Kidney (tissue), 22 donors: ENCODE measurements at places on chromosomes 3 and 15. TPM values are rescaled to one million over a fixed set of nuclear protein-coding genes. Genes with fewer than 3 reads are reported as not detected.

DNA sequence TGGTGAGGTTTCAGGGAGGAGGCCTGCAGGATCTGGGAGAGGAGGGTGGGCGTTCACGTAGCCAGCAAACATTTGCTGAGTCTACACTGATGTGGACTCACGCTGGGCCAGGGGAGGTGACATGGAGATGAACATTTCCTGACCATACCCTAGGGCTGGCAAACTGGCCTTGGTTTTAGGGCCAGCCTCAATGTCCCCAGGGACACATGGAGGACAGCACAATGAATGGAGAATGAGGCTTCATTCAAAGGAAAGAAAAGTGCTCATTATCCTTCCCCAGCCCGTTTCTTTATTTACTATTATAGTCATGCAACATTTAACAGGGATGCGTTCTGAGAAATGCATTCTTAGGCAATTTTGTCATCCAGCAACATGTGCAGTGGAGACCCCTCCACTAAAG is 26.8 kb downstream of the ACAN start:
- DNase-seq: no peak

C3orf49 gene
- total RNA-seq: not detected

IGSF10 gene
- total RNA-seq: 0.63 TPM

- peak; percentile 88 for DNase-seq
Measured at GRCh38 chr3:52055537-52056351, 627 bp downstream of the DUSP7 start.

- DNase-seq: no peak
Measured at GRCh38 chr15:82158811-82159210, 103.7 kb downstream of the EFL1 start.

GRCh38 chr15:44188795-44189194 is 6.3 kb downstream of the FRMD5 start:
- no peak for DNase-seq

AMOTL2 gene
- total RNA-seq: 83.5 TPM

- no peak for DNase-seq
Measured at GRCh38 chr3:29718661-29719065, 437.8 kb downstream of the RBMS3 start.

DNA sequence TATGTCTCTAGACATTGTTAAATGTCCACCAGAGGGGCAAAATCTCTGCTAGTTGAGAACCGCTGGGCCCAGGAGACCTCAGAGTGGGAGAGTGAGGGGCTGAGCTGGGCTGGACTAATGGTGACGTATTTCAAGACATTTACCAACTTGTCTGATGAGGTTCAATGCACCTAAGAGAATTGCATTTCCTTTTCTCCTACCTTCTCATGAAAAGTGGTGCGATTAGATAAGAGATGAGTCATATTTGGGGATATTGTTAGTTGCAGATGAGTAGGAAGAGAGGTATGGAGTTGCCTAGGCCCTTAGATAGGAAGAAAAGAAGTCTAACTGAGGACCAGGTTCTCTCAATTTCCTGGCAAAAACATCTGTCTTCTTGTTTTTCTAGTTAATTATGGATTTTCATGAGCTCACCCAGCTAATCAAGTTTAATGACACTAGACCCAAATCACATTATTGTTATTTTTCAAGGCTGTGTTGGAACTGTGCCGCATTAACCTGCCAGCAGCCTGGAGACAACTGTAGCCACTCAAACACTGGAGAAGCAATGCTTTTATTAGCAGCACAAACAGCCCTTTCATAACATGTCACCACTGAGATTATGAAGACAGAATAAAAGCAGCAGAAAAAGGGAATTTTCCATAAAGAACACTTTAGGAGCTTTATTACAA is 144.2 kb downstream of the PDCD6IP start:
- DNase-seq: no peak

DNA sequence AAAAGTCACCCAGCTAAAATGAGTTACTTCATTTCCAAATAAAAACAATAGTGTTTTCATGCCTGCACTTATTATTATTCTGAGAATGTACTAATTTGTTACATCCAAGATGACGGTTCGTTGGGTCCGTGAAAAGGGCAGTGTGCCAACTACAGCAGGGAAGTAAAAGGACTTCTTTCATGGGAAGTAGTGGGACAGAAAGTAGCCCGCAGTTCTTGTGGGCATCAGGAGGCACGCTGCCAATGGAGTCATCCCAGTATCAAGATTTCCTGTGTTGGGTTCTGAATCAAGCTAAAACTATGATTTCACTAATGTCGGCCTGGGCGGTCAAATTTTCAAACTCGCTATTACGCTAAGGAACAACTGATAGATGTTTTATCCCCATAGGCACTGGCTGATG is 254.5 kb upstream of the SOX2 start:
- no peak for DNase-seq

- DNase-seq: no peak
Measured at GRCh38 chr3:8737301-8737700, 3.7 kb downstream of the CAV3 start.

MUC13 gene
- 1.9 TPM for total RNA-seq

PLXNB1 gene
- 224 TPM for total RNA-seq

DNA sequence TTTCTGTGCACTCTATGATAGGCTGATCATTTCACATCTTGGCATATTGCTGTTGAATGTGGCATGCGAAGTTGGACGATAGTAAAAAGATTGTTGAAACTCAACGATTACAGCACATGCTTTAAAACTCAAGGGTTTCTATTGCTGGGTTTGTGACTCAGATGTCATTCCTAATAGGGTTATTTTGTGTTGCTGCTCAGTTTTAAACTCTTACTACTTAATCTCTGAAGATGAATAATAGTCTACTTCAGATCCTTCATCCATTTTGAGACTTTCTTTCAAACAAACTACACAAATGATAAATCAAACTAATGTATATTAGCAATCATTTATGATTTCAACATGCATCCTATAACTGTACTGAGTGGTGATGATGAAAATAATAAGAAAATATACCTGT is 71.3 kb upstream of the MBNL1 start:
- DNase-seq: no peak

GRCh38 chr15:83278191-83278590 is 6.3 kb downstream of the BNC1 start:
- no peak for DNase-seq

RLBP1 gene
- not detected for total RNA-seq

ANKDD1A gene
- total RNA-seq: 8.0 TPM

DNA sequence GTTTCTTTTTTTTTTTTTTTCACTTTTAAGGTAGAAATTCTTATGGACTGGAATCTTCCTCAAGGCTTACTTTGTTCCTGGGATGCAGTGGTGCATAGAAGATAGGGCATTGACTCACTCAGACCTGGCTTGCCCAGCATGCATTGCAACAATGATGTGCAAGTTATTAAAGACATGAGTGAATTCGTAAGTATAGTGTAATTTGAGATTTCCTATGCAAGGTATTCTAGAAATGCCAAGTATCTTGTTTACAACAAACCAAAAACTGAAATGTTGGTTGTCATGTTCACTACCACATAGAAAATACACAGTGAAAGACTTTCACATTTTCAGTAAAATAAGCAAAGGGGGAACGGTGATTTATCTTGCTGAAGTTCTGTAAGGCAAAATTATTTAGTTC is 56.5 kb upstream of the FNDC3B start:
- DNase-seq: no peak

SOX14 gene
- not detected for total RNA-seq

- no peak for DNase-seq
Measured at GRCh38 chr15:66238318-66238717, 15.2 kb downstream of the MEGF11 start.

DNA sequence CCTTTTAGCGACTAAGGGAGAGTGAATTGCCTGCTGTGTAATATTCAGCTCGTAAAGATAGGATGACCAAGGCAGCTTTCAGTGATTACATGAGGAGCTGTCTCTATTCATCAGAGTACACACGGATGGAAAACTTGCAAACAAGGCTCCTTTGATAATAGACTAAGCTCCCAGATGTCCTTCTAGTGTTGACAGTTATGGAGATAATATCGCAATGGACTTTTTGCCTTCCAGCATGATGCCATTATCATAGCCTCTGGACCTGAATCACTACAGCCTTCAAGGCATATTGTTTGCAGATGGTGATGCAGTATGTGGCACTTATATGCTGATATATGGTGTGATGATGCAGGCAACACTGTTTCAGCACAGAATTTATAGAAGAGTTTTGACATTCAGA is 93.9 kb downstream of the ECT2 start:
- DNase-seq: no peak

PPP2R3A gene
- 71.9 TPM for total RNA-seq

DNA sequence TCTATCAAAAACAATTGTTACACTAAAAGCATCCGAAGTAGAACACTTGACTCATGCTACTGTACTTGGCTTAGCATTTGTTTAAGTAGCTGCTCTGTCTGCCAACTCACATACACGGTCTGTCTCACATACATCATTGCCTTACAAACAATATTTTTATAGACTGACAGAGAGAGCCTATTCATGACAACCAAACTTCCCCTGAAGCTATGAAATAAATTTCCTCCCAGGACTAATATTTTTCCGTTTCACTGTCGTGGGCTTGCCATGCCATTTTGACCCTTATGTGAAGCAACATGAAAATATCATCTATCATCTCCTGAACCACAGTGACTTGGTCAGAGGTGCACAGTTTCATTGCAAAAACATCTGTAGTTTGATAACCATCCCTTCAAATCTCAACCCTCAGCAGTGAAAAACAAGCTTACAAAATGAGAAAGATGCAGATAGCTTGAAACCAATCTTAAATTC is 66.5 kb upstream of the PYGO1 start:
- DNase-seq: no peak

- peak; percentile 4 for DNase-seq
Measured at GRCh38 chr3:123279121-123279520, 77.4 kb downstream of the SEC22A start.

GRCh38 chr3:113276751-113277080 is 65.4 kb downstream of the BOC start:
- no peak for DNase-seq

ZNF660 gene
- total RNA-seq: 5.3 TPM

DNA sequence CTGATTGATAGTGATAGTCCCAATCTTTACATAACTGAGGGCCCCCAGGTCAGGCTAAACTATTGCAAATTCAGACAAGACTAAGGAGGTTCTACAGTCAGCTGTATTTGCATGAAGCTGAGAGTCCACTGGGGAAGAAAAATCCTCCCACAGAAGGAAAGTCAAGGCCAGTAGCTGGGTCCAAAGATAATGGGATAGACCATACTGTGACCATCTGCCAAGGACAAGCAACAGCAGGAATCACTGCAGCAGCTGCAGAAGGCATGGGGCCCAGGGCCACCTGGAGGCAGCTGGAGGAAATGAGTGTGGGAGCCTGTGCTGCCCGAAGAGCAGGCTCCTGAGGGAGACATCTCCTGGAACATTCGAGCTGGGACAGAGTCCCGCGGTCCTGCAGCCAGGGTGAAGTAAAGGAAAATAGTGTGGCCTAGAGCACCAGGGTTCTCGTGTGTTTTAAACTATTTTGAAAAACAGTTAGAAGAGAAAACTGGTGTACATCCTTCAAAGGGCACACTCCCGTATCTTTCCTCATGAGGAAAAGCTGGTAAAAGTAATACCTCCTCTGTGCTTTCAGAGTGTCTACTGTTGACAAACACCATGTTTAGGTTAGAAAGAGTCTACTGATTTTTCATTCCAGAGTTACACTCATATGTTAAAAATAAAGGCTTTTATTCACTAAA is 13.2 kb upstream of the TMEM212 start:
- peak; percentile 74 for DNase-seq

DNA sequence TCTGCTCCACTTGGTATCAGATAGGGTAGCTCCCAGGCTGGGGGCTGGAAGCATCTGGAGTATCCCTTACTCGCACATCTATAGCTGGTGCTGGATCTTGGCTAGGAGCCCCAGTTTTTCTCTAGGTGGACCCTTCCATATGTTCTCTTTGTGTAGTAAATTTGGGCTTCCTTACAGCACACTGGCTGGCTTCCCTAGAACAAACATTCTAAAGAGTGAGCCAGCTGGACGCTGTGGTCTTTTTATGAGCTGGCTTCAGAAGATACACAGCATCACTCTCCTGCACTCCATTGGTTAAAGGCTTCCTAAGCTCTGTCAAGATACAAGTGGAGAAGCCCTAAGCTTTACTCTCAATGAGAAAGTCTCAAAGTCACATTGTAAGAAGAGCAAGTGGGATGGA is 322.1 kb downstream of the WDR72 start:
- no peak for DNase-seq

DNA sequence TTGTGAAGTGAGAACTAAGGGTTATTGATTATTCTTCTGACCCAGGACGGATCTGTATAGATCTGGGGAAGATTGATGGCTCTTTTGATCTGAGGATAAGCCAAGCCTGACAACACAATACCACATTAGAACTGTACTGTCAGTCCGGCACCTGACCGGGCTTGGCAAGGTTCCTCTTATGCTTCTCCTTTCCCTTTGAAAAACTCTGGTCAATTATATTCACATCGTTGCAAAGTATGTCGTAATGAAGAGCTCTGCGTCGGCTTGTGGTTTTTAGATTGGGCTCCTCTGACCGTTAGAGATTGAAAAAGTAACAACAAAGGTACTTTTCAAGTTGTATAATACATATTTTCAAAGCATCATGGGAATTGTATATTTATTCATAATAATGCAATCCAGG is 389.8 kb downstream of the NR2F2 start:
- DNase-seq: no peak

GRCh38 chr15:29750754-29751153 is 71.5 kb downstream of the TJP1 start:
- no peak for DNase-seq

MKRN3 gene
- not detected for total RNA-seq
